Activated T-helper 17 cell treated with anti-CD3 and anti-CD28 coated beads, Interleukin-2, amount 50 U/mL, for 72 hours (primary cell): ENCODE measurements at places on chromosomes 2 and 18. TPM values are rescaled to one million over a fixed set of nuclear protein-coding genes. Genes with fewer than 3 reads are reported as not detected.
A peak's percentile ranks its signal among the peaks of the same experiment; 100 is the strongest.

Gene TMEM178A
- total RNA-seq: not detected

Gene UGT1A10
- total RNA-seq: not detected

Gene GAREM2
- total RNA-seq: 2.1 TPM

GRCh38 chr2:128275498-128276045 lies 43.1 kb downstream of the HS6ST1 start:
- no peak overlapping the region for H3K27ac ChIP-seq
- no peak overlapping the region for H3K4me3 ChIP-seq
- H3K36me3 ChIP-seq: peaks cover 23% of the 10 kb centered on the region
- no peaks in the 10 kb centered on the region for H3K27me3 ChIP-seq
- no peak for ATAC-seq
- H3K4me1 ChIP-seq: peaks cover 6% of the 10 kb centered on the region

GRCh38 chr2:240600451-240600961 lies 14.0 kb downstream of the CAPN10 start:
- H3K36me3 ChIP-seq: peaks cover 6% of the 10 kb centered on the region
- no peak overlapping the region for H3K4me3 ChIP-seq
- H3K27me3 ChIP-seq: no peaks in the 10 kb centered on the region
- no peak overlapping the region for H3K27ac ChIP-seq

Gene CHRNG
- total RNA-seq: not detected

GRCh38 chr2:136006658-136007057 lies 21.2 kb upstream of the DARS1 start:
- H3K4me1 ChIP-seq: peaks cover 41% of the 10 kb centered on the region
- peak overlapping the region; percentile 71 for H3K27ac ChIP-seq
- peak overlapping the region; percentile 62 for H3K4me3 ChIP-seq
- peaks cover 19% of the 10 kb centered on the region for H3K36me3 ChIP-seq

Gene ZNF638
- total RNA-seq: 173 TPM

GRCh38 chr2:163637871-163638270 lies 97.9 kb downstream of the FIGN start:
- no peaks in the 10 kb centered on the region for H3K4me1 ChIP-seq
- no peak for ATAC-seq
- no peaks in the 10 kb centered on the region for H3K27me3 ChIP-seq
- H3K36me3 ChIP-seq: no peaks in the 10 kb centered on the region
- no peak overlapping the region for H3K4me3 ChIP-seq

Gene SERPINB7
- not detected for total RNA-seq

DNA sequence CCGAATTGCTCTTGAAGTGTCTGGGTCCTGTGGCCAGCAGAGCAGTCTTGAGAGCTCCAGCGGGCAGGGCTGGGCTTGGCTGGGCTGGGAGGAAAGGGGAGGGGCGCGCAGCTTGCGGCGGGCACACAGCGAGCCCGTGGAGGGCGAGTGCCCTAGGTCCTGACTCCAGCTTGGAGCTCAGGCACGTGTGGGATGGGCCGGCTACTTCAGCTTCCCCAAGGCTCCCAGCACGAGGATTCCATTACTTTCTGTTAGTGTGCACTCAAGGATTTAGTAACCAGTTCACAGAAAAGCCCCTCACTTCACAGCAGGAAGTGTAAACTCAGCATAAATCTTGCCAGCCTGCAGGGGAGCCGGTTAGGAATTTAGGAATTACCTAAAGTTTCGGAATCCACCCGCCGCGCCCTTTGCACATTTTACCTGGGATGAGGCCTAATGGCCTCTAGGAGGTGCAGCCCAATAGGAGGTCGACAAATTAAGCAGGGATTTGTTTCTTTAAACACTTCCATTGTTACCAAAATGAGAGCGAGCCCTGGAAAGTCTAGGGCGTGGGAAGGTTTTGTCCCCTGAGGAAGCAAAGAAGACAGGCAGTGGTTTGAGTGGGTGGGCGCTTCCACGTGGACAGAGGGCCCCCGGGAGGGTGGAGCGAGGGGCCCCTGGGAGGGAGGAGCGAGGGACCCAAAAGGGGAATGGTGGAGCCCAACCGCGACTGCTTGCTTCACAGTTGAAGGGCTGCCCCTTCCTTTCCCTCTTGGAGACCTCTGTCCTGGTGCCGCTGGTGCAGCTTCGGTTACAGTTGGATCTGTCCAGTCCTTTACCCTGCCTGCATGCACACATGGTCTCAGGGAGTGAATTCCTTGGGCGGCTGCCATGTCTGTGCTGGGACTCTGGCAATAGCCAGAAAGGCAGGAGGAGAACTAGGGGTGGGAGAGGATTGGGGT lies 93.3 kb downstream of the CTAGE1 start:
- no peak for ATAC-seq
- no peaks in the 10 kb centered on the region for H3K4me1 ChIP-seq
- H3K27ac ChIP-seq: no peak overlapping the region
- H3K27me3 ChIP-seq: no peaks in the 10 kb centered on the region
- no peak overlapping the region for H3K4me3 ChIP-seq

DNA sequence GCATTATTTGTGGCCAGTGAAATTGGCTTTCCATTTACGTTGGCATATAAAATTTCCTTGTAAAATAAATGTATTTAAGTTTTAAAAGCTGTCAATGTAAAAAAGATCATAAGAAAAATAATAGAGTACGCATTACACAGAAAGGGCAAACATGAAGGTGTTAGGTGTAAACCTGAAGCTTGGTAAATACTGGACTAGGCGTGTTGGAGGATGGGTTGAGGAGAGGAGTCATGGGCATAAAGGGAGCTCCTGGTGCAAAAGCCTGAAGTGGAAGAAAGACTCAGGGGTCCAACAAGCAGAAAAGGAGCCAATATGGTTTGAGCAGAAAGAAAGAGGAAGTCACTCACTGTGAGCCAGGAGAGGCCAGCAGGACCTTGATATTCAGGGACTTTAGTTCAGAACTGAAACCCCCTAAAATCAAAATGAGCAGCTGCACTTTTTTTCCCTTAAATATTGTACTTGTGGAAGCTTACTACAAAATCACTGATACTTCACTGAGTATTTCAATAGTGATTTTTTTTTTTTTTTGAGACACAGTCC lies 24.4 kb downstream of the SP5 start:
- peaks cover 26% of the 10 kb centered on the region for H3K27me3 ChIP-seq
- H3K36me3 ChIP-seq: no peaks in the 10 kb centered on the region
- no peak overlapping the region for H3K27ac ChIP-seq
- no peak overlapping the region for H3K4me3 ChIP-seq

Gene ESCO1
- 28.7 TPM for total RNA-seq

- H3K4me3 ChIP-seq: no peak overlapping the region
- no peaks in the 10 kb centered on the region for H3K4me1 ChIP-seq
- no peaks in the 10 kb centered on the region for H3K27me3 ChIP-seq
- H3K36me3 ChIP-seq: no peaks in the 10 kb centered on the region
- ATAC-seq: no peak
Observed at GRCh38 chr18:44036501-44036900, 644.2 kb upstream of the SETBP1 start.

Gene IL37
- total RNA-seq: not detected

DNA sequence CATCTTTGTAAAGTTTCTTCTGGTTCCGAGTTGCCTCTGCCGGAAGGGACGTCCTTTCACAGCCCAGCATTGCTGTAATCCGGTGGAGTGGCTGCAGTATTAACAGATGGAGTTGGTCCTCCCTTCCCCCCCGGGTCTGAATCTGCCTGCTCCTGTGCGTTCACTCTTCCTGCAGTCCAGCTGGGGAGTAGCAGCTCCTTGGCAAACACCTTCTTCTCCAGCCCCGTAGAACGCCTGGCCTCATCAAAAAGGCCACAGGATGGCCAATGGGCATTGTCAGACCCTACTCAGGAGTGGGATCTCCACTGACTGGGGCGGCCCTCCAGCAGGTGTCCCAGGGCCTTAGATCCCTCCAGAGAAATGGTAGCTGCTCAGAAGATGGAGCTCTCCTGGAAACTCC lies 234.0 kb downstream of the FAM210A start:
- H3K36me3 ChIP-seq: peaks cover 56% of the 10 kb centered on the region
- H3K27me3 ChIP-seq: no peaks in the 10 kb centered on the region
- no peak for ATAC-seq

DNA sequence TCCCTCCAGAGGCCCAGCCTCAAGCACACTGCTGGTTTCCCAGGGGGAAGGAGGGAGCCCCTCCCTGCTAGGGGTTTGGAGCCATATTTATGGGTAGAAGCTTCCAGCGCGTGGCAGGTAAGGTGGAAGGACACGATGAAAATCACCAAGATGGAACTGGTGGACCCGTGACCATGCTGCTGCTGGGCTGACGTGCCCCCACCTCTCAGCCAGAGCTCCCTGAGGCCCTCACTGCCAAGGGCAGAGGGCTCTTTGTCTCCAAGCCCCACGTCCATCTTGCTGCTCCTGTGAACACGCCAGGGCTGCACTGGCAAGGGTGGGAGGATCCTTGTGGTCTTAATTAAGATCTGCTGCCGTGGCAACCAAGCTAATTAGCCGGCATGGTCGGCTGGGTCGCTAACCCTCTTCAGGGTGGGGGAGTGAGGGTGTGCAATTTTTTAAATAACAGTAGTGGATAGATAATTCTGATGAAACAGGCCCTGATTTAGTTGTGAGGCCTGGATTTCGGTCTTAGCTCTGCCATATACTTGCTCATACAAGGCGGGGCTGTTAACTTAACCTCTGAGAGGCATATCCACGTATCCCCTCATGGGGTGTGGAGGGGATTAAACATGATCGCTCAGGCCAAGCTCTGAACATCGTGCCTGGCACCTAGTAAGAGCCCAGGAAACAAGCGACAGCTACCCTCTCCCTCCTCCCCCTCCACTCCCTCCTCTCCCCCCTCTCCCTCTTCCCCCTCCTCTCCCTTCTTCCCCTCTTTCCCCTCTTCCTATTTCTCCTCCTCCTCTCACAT lies 232.8 kb downstream of the CELF4 start:
- H3K27ac ChIP-seq: no peak overlapping the region
- no peak for ATAC-seq
- no peaks in the 10 kb centered on the region for H3K4me1 ChIP-seq
- H3K27me3 ChIP-seq: peaks cover 6% of the 10 kb centered on the region

Gene CYB5A
- 33.6 TPM for total RNA-seq

DNA sequence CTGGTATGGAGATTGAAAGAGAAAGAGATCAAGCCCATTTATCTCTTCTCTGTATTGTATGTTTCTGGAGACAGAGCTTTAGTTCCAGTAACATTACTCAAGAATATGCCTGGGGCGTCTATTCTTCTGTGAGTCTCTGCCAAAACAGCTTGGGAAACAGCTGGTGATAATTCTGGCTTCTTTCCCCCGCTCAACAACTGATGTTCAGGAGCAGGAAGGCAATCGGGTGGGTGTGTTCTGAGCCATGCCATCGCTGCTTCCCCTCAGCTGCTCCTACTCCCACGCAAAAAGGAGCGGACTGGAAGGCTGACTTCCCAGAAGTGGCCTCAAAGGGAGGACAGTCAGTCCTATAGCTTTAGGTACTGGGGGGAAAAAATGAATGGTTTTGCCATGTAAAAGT lies 695.1 kb downstream of the PLCL1 start:
- H3K4me3 ChIP-seq: no peak overlapping the region
- H3K27ac ChIP-seq: no peak overlapping the region
- peaks cover 8% of the 10 kb centered on the region for H3K27me3 ChIP-seq
- no peaks in the 10 kb centered on the region for H3K4me1 ChIP-seq
- no peak for ATAC-seq

Gene SCG2
- not detected for total RNA-seq

DNA sequence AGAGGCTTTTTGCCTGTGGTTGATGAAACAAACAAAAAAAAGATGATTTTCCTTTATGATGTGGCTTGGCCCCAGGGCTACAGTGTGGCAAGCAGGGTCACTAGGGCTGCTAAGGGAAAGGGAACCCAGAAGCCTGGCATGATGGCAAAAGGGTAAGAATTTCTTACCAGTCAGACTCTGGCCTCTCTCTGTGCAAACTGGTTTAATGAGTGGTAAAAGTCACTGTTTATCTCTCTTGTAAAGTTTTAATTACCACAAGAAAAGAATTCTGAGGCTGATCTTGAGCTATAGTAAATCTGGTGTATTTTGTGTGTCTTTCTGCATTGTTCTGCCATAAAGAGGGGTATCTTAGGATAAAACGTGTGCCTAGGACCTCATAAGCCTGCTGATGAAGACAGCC lies 275.4 kb downstream of the STK39 start:
- H3K27ac ChIP-seq: no peak overlapping the region
- no peaks in the 10 kb centered on the region for H3K27me3 ChIP-seq
- ATAC-seq: no peak
- H3K4me1 ChIP-seq: no peaks in the 10 kb centered on the region
- no peak overlapping the region for H3K4me3 ChIP-seq
- peaks cover 17% of the 10 kb centered on the region for H3K36me3 ChIP-seq

DNA sequence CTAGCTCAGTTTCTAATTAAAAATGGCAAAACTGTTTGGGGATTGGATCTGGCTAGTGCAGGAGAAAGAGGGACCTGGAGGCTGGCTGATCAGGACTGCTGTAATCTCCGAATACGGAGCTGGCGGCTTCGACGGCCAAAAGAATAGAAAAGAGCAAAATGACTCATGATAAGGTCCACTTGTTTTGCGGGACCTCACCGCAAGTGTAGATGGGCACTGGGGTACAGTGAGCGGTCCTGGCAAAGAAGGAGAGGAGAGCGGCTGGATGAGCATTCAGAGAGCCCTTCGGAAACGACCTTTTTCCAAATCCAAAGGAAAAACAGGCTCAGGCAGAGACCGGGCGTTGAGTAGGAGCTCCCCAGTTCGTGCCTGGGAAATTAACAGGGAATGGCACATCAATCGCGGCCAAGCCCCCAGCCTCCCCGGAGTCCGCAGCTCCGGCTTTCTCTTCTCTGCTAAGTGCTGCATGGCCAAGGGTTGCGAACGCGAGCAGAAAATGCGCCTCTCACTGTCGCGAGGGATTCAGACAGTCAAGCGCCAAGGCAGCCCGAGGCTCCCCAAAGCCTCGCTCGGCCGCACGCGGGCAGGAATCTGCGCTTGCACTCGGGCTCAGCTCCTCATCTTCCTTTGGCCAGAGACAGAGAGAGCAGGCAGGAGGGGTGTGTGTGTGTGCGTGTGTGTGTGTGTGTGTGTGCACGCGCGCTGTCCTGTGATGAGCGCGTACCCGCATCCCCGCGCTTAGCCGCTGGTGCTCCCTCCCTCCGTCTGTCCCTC lies 1.8 kb downstream of the DCC start:
- peaks cover 31% of the 10 kb centered on the region for H3K27me3 ChIP-seq
- H3K4me1 ChIP-seq: no peaks in the 10 kb centered on the region
- no peak for ATAC-seq

Gene EPG5
- 22.9 TPM for total RNA-seq

GRCh38 chr2:118089139-118089800 lies 999 bp downstream of the INSIG2 start:
- peaks cover 6% of the 10 kb centered on the region for H3K4me1 ChIP-seq
- H3K36me3 ChIP-seq: peaks cover 41% of the 10 kb centered on the region
- peak overlapping the region; percentile 81 for H3K4me3 ChIP-seq
- H3K27me3 ChIP-seq: peaks cover 2% of the 10 kb centered on the region
- H3K27ac ChIP-seq: peak overlapping the region; percentile 93
- peak; percentile 50 for ATAC-seq

- H3K4me1 ChIP-seq: peaks cover 5% of the 10 kb centered on the region
- no peak overlapping the region for H3K4me3 ChIP-seq
- H3K27me3 ChIP-seq: no peaks in the 10 kb centered on the region
- no peaks in the 10 kb centered on the region for H3K36me3 ChIP-seq
- peak overlapping the region; percentile 64 for H3K27ac ChIP-seq
Observed at GRCh38 chr2:223787358-223787757, 50.0 kb downstream of the AP1S3 start.

GRCh38 chr2:120659275-120659977 lies 76.2 kb upstream of the GLI2 start:
- H3K4me3 ChIP-seq: no peak overlapping the region
- no peaks in the 10 kb centered on the region for H3K4me1 ChIP-seq
- H3K27me3 ChIP-seq: peaks cover 26% of the 10 kb centered on the region
- H3K36me3 ChIP-seq: no peaks in the 10 kb centered on the region

Gene ACMSD
- not detected for total RNA-seq

Gene RAPGEF4
- 1.4 TPM for total RNA-seq

GRCh38 chr2:102815285-102815684 lies 53.5 kb downstream of the TMEM182 start:
- no peak overlapping the region for H3K4me3 ChIP-seq
- no peak for ATAC-seq
- no peaks in the 10 kb centered on the region for H3K4me1 ChIP-seq
- H3K27ac ChIP-seq: no peak overlapping the region
- peaks cover 10% of the 10 kb centered on the region for H3K36me3 ChIP-seq

- H3K36me3 ChIP-seq: peaks cover 27% of the 10 kb centered on the region
- H3K27ac ChIP-seq: peak overlapping the region; percentile 94
- H3K4me3 ChIP-seq: peak overlapping the region; percentile 91
Observed at GRCh38 chr18:21742315-21742687, 1.7 kb downstream of the MIB1 start.
